H54 (cell line): ENCODE measurements at places on chromosomes 6 and 20.
A peak's percentile ranks its signal among the peaks of the same experiment; 100 is the strongest.

DNA sequence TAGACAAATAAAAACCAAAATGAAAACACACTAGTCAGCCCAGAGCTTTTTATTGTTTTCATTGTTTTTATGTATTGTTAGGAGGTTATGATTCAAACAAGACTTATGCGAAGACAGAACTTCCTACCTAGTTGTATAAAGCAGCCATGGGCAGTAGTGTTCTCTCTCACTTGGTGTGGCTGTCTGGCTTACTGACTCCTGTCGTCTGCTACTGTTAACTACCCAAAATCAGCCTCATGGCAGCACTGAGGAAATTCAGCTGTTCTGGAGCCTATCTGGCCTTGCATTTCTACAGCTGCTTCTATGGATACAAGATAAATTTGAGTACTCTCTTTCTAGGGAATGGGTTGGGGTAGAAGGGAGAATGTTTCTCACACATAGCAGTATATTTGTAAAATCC is 20.4 kb downstream of the VTA1 start:
- no peak for DNase-seq

DNA sequence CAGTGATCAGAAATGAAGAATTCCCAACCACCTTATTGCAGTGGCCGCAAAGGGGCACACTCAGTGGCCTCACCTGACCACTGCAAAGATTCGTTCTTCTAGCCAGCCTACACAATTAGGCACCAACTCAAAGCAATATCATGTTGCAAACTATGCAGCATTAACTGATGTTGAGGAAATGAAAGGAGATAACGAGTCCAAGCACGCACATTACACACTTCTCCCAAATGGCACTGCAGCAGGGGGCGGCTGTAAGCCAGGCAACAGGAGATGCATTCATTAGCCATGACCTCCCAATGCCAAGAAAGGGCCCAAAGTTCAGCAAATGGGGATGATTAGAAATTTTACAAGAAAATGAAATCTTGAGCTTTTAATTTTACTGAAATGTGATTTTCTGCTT is 39.3 kb downstream of the ATXN1 start:
- no peak for DNase-seq

- no peak for DNase-seq
Measured at GRCh38 chr6:129175066-129175465, 292.1 kb downstream of the LAMA2 start.

- DNase-seq: no peak
Measured at GRCh38 chr20:49758781-49759180, 45.1 kb upstream of the B4GALT5 start.

DNA sequence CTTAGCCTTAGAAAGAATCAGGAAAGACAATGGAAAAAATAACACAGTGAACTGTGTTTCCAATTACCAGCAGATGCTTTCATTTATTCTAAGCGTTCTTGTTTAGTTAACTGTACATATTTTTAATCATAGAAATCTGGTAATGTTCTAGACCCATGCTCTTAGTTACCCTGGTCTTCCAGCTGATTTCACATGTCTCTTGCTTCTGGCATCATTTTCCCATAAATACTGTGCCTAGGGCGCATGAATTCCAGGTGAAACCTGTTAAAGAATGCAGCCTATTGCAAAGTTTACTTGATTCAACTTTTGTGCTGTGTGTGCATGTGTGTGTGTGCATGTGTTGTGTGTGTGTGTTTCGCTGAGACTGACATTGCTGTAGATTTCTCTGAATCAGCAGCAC is 178.6 kb downstream of the PDE7B start:
- DNase-seq: no peak

- DNase-seq: no peak
Measured at GRCh38 chr6:166703149-166703710, 76.2 kb upstream of the RPS6KA2 start.

DNA sequence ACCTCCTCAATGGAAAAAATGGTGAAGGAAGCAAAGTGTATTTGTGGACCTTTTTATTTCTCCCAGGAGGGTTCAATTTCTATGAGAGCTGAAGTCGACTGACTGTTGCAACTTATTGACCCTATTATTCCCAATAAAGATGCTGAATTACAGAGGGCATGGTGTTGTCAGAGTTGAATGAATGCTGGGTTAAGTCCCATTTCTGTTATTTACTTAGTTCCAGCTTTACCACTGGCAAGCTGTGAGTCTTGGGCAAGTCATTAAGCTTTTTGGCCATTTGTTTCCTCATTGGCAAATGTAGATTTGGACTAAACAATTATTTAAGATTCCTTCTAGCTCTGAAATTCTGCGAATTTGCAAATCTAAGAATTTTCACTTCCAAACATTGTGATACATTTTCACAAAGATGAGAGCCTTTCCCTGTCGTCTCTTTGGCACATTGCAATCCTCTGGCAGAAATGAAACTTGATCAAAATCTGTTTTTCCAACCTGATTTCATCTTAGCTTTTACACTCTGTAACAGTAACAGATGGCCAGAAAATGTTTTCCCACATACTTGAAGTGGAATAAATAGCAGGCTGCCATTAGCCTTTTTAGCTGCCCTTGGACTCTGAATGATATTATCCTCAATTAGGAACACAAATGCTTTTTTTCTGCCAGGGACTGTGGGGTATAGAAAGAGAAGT is 21.3 kb downstream of the BLTP3A start:
- no peak for DNase-seq

DNA sequence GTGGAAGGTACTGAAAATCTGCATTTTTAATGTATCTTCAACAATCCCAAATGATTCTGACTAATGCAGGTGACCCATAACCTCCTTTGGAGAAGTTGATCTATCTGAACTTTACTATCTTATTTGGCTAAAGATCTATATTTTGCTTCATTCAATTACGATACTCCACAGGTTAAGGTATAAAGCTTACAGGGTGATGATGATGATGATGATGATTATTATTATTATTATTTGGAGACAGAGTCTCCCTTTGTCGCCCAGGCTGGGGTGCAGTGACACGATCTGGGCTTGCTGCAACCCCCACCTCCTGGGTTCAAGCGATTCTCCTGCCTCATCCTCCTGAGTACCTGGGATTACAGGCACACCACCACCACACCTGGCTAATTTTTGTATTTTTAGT is 13.1 kb downstream of the TOP1 start:
- no peak for DNase-seq

- DNase-seq: no peak
Measured at GRCh38 chr20:17622086-17622850, 52.4 kb downstream of the DSTN start.

GRCh38 chr6:97120511-97120910 is 162.5 kb downstream of the MMS22L start:
- DNase-seq: no peak

- DNase-seq: no peak
Measured at GRCh38 chr6:37314487-37315156, 39.2 kb upstream of the RNF8 start.

DNA sequence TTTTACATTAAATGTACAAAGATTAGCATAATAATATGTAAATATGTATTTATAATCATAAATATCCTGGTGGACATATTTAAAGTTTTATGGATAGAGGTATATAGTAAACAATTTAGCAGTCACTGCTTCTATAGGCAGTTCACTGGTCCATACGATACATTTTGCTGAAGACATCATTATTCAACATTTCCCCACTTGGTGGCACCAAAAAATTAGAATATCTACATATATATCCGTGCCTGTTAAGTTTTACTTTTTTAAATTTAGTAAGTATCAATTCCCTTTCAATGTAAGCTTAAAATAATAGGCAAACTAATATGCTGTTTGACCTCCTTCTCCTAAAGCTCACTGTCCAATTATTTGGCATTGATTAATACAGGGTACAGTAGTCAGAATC is 64.2 kb downstream of the LMBRD1 start:
- DNase-seq: no peak

DNA sequence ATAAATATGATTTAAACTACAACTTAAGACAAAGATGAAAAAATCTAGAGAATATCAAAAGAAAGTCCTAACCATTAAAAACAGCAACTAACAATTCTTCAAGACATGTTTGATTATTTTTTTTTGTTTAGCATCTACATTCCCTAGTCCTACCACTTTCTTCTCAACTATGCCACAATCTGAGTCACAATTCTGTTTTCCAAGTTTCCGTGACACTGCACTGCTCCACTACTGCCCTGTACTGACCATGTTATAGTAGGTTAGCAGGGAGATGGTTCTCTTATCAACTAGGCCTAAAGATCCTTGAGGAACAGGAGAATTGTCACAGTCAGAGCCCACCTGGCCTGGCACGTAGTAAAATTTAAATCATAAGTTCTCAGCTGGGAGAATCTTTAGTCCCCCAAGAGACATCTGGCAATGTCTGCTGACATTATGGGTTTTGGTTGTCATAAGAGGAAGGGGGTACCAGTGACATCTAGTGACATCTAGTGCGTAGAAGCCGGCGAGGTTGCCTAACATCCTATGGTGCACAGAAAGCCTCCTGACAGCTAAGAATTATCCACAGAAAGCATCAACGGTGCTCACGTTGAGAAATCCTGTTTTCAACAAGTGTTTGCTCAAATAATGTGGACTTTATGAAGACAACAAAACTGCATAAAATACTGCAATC is 100.5 kb downstream of the PDE10A start:
- no peak for DNase-seq

DNA sequence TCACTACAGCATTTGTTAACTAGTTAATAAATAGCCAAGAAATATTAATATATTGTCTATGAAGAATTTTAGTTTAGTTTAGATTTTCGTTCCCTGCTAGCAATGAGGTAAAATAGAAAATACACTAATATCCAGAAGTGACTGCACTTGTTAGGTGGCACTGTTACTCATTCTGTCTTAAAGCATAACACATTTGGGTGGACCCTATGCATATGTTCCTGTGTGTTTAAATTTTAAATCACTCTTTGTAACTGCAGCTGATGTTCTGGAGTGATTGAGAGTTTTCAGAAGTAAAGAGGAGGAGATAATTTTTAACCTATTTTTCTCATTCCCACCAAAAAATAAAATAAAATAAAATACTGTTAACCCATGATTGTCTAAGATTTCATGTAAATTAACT is 73.9 kb upstream of the SOX4 start:
- DNase-seq: no peak

GRCh38 chr6:157455731-157456523 is 74.9 kb downstream of the ZDHHC14 start:
- DNase-seq: no peak

GRCh38 chr6:1153696-1154245 is 158.1 kb upstream of the FOXQ1 start:
- no peak for DNase-seq

- DNase-seq: no peak
Measured at GRCh38 chr6:12064131-12064530, 52.0 kb downstream of the HIVEP1 start.

- no peak for DNase-seq
Measured at GRCh38 chr6:48147051-48147450, 36.1 kb upstream of the PTCHD4 start.

- DNase-seq: no peak
Measured at GRCh38 chr6:14074476-14075094, 43.0 kb upstream of the CD83 start.

GRCh38 chr20:24580855-24581254 is 111.4 kb downstream of the SYNDIG1 start:
- no peak for DNase-seq

- no peak for DNase-seq
Measured at GRCh38 chr6:47646689-47647088, 51.7 kb upstream of the ADGRF4 start.

DNA sequence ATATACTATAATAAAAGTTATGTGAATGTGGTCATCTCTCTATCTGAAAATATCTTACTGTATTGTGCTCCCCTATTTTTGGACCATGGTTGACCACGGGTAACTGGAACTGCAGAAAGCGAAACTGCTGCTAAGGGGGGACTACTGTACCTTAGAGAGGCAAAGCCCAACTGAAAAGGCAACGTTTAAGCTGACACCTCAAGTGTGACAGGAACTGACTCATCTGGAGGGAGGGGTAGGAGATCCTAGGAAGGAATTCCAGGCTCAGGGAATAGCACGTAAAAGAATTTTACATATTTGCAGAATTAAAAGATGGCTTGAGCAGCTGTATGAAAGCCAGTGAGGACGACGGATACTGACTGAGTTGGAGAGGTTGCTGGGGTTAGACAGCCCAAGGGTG is 34.8 kb downstream of the ELOVL2 start:
- peak; percentile 38 for DNase-seq

- DNase-seq: peak; percentile 25
Measured at GRCh38 chr20:37649017-37649416, 44.8 kb upstream of the CTNNBL1 start.

DNA sequence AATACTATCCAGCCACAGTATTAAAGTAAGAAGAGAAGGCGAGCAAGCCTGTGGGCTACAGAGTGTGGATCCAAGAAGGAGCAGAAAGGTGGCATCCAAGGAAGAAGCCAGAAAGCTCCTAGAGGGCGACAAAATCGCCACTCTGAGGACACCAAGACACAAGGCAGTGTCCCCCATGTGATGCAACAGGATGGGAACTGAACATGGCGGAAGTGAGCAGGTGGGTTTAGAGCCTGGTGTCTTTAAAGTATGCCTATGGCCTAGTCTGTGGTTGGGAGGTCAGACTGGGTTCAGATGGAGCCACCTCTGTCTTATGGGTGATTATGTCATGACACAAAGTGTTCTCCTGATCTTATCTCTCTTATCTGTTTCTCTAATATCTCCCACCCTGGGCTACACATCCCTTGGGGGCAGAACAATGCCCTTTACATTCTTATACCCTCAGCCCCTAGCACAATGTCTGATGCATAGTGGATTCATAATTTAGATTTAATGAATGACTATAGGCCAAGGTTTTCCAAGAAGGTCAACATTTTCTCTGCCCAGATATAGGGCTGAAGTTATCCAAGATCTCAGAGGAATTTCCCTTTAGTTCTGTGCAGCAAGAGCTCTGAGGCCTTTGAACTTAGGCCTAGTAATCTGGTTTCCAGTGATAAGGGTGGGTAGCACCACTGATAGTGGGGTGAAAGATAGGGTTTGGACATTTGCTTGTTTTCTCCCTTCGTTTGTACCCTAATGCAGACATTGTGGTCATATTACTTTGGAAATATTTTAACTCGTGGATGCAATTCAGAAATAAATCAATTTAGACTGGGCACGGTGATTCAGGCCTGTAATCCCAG is 167.3 kb upstream of the AKIRIN2 start:
- no peak for DNase-seq
